ENCODE measurements at places on chromosomes 3 and 15.
A peak's percentile ranks its signal among the peaks of the same experiment; 100 is the strongest.

DNA sequence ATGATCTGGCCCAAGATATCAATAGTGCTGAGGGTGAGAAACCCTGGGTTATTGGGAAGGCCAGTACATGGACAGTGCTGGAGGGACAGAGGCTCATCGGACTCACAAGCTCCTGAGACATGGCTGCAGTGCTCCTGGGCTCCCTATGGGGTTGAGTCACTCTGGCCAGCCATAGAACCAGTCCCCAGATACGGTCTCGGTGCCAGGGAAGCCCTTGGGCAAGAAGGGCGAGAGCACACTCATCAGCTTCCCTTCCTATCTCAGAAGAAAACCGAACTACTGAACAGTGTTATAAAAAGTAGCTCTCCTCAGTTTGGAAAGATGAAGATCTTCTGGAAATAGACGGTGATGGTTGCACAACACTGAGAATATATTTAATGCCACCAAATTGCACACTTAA, 34.4 kb downstream of the POC1A start:
- no peak for DNase-seq

GRCh38 chr15:35271371-35272043, 186.4 kb upstream of the NANOGP8 start:
- no peak for DNase-seq

- no peak for DNase-seq
Observed at GRCh38 chr15:63446255-63446654, 58.1 kb upstream of the USP3 start.

- no peak for DNase-seq
Observed at GRCh38 chr3:34533451-34533850, 735.0 kb downstream of the PDCD6IP start.

- DNase-seq: no peak
Observed at GRCh38 chr3:63450634-63451363, 172.7 kb downstream of the SYNPR start.

DNA sequence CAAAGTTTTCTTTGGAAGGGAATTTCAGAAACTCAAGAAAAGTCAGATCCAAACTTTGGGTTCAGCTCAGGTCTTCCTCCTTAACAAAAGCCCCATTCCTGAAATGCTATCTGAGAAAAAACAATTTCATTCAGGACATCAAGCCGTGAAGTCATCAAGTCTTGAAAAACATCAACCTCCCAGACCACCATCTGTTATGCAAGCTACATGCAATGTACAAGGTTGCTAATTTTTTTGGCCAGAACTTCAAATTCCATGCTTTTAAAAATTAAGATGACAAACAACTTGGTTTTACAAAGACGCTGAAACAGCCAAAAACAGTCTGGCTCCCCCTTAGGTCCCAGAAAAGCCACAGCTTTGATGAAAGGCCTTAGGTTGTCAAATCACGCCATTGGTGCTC, 53.9 kb upstream of the WNT5A start:
- DNase-seq: no peak

DNA sequence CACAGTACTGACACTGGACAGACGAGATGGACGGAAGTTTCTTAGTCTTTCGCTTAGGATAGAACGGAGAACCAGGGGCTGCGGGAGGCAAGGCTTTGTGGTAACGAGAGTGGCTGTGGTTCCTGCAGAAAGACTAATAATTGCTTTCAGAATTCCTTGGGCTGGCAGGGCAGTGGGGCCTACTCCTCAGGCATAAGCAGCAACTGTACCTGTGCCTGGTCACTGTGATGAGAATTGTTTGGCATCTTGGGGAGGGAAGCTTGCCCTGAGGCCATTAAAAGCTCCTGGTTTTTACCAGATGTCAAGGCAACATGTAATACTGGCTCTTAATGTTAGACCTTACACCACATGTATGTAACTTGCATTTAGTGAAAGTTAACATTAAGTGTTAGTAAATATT, 7.6 kb downstream of the NIPA2 start:
- peak; percentile 94 for DNase-seq

- DNase-seq: no peak
Observed at GRCh38 chr15:36373550-36373949, 205.9 kb upstream of the CDIN1 start.

DNA sequence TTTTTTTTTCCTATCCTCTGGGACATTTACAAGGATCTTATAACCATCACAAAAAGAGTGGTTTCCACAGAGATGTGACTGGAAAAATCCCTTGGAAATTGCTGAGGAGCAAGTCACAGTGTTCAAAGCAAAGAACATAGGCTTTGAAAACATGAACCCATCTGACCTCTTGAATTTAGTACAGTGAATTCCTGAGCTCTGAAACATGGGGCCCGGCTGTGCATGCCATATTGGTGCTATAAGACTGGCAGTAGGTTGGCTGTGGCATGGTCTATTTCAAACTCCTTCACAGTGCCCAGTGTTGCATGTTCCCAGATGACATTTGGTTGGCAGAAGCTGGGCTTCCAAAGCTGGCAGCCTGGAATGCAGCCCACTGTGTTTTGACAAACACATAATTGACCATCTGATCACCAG, 202.2 kb downstream of the TIGIT start:
- no peak for DNase-seq

GRCh38 chr15:71186267-71186666, 71.0 kb downstream of the THSD4 start:
- DNase-seq: no peak

DNA sequence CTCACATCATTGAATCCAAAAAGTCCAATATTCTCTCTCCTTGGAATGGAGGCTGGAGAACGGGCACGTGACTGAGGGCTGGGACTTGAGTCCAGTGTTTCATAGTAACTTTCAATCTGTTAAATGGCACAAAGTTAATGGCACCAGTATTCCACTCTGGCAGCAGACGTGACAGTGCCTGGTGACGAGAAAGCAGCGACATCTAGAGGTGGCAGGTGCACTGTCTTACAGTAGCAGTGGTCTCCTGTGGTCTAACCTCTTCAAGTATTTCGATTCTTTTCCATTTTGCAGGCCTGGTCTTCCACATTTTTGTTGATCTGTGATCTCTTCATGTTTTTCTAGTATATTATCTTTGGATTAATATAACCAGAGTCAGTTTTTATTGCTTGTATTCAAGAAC, 107.1 kb downstream of the OXSM start:
- DNase-seq: peak; percentile 71

DNA sequence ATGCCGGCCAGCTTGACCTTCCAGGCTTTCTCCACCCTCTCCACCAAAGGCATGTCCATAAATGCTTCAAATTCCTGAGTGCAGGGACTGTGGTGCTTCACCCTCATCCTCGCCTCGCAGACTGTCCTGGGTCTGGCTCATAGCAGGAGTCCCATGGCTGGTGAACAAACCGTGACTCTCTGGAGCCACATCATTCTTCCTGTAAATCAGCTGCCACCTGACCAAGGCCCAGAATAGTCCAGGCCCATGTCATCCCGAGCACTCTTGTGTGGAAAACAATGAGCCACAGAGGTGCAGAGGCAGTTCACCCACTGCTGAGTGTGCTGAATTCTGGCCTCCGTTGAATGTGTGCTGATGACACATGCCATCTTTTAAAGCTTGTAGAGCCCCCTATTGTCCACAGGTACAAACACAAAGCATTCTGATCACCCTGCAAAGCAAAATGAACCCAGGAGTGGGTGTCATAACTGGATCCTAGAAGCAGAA, 68.6 kb downstream of the ABHD5 start:
- peak; percentile 96 for DNase-seq

DNA sequence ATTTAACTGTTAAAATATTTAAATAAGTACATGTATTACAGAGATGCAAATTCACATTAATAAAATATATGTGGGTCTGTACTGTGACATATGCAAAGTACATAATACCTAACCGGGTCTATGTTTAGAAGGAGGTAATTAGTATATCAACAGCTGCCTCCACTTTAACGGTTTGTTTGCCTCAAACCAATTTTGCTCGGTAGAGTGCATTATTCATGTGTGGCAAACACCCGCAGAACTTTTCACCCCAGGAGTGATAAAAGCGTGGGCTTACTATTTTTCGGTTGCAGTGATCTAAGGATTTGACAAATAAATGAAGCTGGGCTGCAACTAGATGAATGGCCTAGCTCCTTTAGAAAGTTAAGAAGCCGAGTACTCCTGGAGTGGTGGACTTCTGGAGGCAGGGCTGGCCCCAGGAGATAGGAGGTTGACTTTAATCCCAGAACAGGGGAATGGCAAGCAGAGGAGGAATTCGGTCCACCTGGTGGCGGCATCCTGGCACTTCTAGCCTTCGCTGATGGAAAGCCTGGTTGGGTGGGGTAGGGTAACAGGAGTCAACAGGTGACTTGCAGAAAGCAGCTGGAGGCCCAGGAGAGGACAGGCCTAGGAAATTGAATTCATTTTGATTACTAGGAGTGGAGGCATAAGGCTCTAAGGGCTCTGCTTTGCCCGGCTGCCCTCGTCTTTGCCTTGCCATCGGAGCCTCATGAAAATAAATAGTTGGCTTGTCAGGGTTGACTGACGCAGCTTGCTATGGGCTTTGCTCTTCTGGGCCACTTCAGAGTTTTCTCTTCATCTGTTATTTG, 2.4 kb downstream of the SLCO3A1 start:
- peak; percentile 75 for DNase-seq
